Sigmoid colon (tissue), 7 donors: ENCODE measurements at places on chromosomes 1 and 21. TPM values are rescaled to one million over a fixed set of nuclear protein-coding genes. Genes with fewer than 3 reads are reported as not detected.

The IFNGR2 gene
- 178 TPM for polyA plus RNA-seq

The KCNE2 gene
- not detected for polyA plus RNA-seq

The MFSD2A gene
- 2.1 TPM for polyA plus RNA-seq

The UBASH3A gene
- polyA plus RNA-seq = not detected

The DNAH14 gene
- polyA plus RNA-seq = 2.5 TPM

DNA sequence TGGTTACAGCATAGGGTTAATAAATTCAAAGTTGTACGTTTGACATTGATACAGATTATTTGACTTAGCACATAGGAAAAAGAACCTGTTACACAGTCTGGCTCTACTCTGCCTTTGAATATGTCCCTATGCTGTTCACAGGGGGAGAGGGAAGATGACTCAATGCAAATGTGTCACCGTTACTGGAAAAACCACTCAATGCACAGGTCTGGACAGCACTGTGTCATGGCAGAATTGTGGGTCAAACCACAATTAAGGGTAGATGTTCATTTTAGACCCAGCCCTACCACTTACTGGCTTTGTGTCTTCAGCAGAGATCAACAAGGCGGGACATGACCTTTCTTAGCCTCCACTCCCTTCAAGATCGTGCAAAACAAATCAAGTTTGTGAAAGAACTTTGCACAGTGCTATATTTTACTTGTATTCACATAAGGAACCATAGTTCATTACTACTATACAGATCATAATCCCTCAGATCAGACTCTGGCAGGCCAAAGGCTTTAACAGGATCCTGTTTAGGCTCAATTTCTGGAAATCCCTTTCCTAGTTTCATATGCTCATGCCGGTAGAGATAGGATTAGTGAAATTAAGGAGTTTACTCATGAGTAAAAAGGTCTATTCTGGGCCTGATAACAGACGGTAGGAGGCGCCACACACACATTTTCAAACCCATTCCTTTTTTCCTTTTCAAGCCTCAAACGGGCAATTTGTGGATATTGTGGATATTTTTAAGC is 22.1 kb downstream of the EIF2D start:
- no peak for DNase-seq

- no peak for DNase-seq
Measured at GRCh38 chr1:2455757-2456156, 20.3 kb upstream of the PLCH2 start.

DNA sequence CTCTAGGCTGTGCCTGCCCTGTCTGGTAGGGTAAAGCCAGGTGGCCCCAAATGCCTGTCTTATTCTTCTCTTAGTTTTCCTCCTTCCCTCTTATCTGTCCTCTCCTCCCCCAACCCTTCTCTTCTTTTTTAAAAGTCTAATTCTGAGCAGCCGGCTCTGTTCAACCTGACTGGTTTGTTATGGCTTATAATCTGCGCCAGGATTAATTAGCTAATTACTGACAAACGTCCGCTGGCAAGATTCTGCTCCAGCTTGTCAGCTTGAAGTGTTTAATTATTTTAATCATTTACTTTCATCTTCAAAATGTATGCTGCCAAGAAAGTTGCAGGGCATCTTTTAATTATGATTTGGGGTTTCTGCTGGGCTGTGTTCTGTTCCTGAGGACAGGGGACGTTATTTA is 27.2 kb upstream of the PSMB2 start:
- no peak for DNase-seq

The TCP10L gene
- polyA plus RNA-seq = not detected

DNA sequence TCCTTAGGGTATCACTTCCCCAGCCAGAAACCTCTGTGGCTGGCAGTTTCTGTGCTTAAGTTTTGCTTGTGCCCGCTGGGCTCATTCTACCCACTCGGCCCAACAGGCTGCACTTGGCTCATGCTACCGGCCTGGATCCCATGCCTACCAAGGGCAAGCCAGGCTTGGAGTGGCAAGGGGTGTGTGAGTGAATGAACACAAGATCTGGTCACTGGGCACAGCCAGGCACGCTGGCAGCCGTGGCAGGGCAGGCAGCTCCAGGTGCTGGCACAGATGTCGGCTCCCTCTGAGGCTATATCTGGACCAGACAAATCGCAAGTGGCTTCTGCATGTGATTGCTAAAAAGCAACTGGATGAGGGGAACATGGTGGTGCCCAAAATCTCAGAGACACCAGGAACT is 740.5 kb upstream of the B3GALT2 start:
- no peak for DNase-seq

GRCh38 chr1:233605205-233605604 is 8.7 kb upstream of the KCNK1 start:
- no peak for DNase-seq

DNA sequence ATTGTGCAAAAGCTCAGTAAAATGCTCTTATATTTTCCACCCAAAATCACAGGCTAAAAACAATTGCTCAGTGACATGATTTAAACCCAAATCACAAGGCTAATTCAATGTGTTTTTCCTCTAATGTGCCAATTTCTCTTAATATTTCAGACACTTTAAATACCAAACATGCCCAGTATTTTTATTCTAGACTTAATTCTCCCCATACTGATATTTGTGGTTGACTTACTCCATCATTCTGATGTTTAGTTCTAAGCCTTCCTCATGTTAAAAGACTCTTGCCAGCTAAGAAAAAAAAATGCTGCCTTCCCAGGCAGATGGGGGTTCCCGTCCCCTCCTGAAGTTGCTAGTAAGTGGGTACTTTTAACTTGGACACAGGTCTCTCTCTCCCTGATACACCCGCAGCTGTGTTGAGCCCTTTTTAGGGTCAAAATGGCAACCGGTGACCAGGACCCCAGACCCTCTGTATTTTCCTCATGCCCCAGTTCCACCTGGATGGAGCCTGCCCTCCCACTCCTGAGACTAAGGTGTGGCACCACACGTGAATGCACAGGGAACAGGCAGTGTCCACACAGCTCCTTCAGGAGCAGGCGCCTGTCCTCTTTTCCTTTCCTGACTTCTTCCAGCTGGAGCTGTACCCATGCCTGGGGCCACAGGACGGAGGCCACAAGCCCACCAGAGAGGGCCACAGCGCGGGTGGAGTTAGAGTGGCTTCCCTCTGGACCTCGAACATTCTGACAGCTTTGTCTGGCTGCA is 118.9 kb downstream of the RIPK4 start:
- DNase-seq = no peak

The LCE6A gene
- polyA plus RNA-seq = not detected

The KRTCAP2 gene
- 74.2 TPM for polyA plus RNA-seq

- DNase-seq = no peak
Measured at GRCh38 chr1:241090798-241091197, 266.2 kb downstream of the RGS7 start.

DNA sequence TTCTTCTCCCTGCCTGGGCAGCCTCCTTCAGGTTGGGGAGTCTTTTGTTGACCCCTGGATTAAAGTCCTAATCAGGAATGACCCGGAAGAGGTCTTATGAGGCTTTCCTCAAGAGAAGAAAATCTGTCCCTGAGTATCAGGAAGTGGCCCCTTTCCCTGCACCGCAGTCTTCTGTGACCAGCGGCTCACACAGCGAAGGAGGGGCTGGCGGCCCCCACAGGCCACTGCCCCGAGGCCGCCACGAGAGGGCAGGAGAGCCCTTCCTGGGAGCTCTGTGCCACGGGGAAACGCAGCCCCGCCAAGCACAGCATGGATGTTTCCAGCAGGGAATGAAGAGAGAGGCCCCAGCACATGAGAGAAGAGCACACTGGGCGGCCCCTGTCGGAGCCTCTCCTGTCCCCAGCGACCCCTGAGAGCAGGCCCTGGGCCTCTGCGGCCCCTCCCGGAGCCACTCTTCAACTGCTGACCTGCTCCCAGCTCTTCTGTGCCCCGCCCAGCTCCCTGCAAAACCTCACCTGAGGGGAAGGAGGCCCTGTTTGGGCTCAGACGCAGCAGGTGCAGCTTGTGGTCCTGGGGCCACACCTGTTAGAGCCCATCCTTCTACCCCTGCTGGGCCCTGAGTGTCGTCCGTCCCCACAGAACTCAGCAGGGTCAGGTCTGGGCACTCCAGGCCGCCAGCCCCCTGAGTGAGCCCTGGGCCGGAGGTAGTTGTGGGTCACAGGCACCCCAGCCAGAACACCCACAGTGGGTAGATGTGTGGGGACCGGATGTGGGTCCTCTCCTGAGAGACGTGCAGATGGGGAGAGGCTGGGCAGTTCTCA is 4.9 kb upstream of the POFUT2 start:
- DNase-seq = peak; percentile 96

The SGIP1 gene
- not detected for polyA plus RNA-seq

DNA sequence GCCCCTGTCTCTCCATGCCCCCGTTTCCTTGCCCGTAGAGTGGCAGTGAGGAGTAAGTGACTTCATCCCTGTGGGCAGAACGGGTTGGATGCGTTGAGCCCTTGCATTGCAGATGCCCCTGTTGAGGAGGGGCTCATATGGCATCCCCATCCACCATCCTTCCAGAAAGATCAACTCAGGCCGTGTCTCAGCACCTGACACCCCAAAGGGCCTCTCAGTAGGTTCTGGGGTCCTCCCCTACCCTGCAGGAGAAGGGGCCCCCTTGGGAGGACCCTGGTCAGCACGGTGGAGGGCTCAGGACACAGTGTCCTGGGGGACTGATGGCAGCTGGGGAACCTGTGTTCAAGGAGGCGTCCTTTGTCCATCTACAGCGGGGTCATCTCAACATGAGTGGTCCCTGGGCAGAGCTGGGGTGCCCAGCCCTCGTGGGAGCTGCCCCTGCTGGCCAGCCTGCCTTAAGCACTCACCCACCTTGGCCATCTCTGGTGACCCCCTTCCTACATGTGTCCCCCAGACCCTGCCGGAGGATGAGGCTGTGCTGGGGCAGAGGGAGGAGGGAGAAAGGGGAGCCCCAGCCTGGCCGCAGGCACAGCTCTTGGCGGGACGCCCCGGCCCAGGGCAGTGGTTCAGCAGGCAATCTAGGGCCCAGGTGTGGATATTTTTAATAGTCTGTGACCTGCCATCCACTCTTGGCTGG is 48.2 kb upstream of the ACTRT2 start:
- DNase-seq = peak; percentile 58

The DNAI4 gene
- polyA plus RNA-seq = 16.0 TPM

The CFH gene
- 31.6 TPM for polyA plus RNA-seq
